ENCODE measurements at places on chromosomes 4 and X. TPM values are rescaled to one million over a fixed set of nuclear protein-coding genes. Genes with fewer than 3 reads are reported as not detected.

IBSP gene
- total RNA-seq: 1.9 TPM

CLGN gene
- 0.07 TPM for total RNA-seq

TLR1 gene
- total RNA-seq: 1.5 TPM

DDIT4L gene
- 5.0 TPM for total RNA-seq

CD38 gene
- total RNA-seq: 0.07 TPM

HOPX gene
- 0.26 TPM for total RNA-seq

AR gene
- 7.3 TPM for total RNA-seq

NKX1-1 gene
- total RNA-seq: not detected

NWD2 gene
- not detected for total RNA-seq

DCAF12L1 gene
- total RNA-seq: not detected

NAT8L gene
- 0.13 TPM for total RNA-seq

EIF4E gene
- total RNA-seq: 136 TPM

GALNTL6 gene
- not detected for total RNA-seq

SSX4B gene
- total RNA-seq: not detected

Data from smooth muscle cell of the pulmonary artery (primary cell).